Purkinje cell (primary cell): ENCODE measurements at places on chromosomes 2 and 18. TPM values are rescaled to one million over a fixed set of nuclear protein-coding genes. Genes with fewer than 3 reads are reported as not detected.

The TXNDC2 gene
- not detected in 2 replicates for polyA plus RNA-seq

The ERCC3 gene
- polyA plus RNA-seq, result 26.8 and 31.4 TPM in 2 replicates

The ZCCHC2 gene
- 5.8 and 16.5 TPM in 2 replicates for polyA plus RNA-seq

The STRN gene
- 5.3 and 7.6 TPM in 2 replicates for polyA plus RNA-seq

The MAP2 gene
- polyA plus RNA-seq, result 87.1 and 160 TPM in 2 replicates

The PTPRM gene
- 887 and 1,062 TPM in 2 replicates for polyA plus RNA-seq

The VIL1 gene
- polyA plus RNA-seq, result not detected in 2 replicates

The IL36RN gene
- not detected in 2 replicates for polyA plus RNA-seq

The RAB17 gene
- polyA plus RNA-seq, result not detected in 2 replicates

The ACADL gene
- 0.36 and 4.5 TPM in 2 replicates for polyA plus RNA-seq

The RNU2-63P gene
- not detected in 2 replicates for polyA plus RNA-seq

The GCKR gene
- polyA plus RNA-seq, result not detected in 2 replicates

The AP1S3 gene
- polyA plus RNA-seq, result 4.8 and 5.8 TPM in 2 replicates

The MAPK4 gene
- 4.3 and 5.9 TPM in 2 replicates for polyA plus RNA-seq

The KIAA2012 gene
- 0.13 and 0.90 TPM in 2 replicates for polyA plus RNA-seq
